ENCODE measurements at places on chromosomes 3 and 15.

DNA sequence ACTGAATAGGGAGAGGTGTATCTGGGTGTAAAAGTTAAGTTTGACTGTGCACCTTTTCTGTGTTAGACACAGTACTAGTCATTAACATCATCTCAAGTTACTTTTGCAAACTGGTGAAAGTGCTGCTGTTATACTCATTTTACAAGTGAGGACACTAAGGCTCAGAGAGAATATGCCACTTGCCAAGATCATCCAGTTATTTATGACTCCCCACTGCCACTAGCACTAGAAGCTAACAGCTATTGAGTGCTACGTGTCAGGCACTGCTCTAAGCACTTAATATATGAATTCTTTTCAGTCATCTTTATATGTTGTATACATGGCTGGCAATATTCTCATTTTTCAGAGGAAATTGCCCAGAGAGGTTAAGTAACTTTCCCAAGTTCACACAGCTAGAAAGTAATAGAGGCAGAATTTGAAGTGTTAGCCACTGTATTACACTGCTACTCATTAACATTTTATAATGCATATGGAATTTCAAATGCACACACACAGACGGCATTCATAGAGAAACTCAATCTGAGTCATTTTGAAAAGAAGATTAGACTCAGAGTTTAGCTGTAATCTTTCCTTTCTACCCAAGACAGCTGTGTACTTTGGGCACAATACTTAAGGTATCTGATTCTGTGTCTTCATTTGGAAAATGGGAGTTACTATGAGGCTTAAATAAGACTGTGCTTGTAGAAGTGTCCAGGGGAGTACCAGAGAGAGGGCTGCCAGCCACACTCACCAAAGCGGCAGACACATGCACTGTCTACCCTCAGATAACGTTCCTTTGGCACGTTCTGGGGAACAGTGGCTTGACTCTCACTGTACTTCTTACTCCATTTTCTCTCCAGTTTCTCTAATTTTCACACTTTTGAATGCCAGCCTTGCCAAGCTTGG is 1.3 kb upstream of the MASP1 start:
- DNase-seq = no peak

DNA sequence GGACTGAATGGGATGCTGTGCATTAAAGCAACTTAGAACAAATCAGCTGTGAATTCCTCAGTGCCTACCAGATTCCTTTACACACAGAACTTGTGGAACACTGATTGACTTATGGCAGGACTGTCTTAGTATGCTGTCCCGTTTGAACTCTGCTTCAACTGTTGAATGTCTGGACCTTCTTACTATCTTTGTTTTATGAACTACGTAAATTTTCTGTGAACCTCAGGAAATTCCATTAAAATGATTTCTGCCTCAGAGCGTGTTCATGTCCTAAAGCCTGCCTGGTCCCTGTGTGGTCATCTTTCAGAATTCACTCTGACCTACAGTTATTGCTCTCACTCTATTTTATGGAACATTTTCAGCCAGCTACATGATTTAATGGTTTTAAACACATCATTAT is 29.4 kb upstream of the FBN1 start:
- DNase-seq = no peak

GRCh38 chr3:69806735-69807438 is 67.6 kb downstream of the MITF start:
- DNase-seq = no peak

DNA sequence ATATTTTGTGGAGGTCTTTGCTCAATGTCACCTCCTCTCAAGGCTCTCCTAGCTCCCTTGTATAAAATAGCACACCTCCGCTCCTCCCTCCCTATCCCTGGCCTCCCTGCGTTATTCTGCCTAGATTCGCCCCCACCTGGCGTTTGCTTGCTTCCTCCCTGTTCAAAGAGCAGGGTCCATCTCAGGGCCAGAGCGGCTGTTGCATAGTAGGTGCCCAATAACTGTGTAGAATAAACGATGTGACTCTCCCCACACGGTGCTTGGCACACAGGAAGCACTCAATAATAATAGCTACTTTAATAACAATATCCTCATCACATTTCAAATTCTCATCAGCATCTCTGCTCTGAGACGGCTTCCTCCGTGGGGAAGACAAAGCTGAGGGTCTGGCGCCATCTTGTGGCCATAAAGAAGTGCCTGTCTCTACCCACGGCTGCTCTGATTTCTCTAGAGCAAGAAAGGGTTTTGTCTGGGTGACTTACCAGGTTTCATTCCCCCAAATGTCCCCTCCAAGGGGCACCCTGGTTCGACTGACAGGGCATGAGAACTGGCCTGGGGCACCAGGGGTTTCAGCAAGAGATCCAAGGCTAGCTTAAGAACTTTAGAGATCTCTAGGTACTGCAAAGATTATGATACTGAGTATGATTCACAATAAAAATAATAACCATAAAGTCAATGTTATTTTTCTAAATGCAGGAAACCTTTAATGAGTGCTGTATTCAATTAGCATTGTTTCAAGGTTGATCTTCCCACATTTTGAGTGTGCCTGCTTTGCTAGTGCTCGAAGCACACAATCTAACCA is 16.1 kb downstream of the CD276 start:
- DNase-seq = peak; percentile 53

DNA sequence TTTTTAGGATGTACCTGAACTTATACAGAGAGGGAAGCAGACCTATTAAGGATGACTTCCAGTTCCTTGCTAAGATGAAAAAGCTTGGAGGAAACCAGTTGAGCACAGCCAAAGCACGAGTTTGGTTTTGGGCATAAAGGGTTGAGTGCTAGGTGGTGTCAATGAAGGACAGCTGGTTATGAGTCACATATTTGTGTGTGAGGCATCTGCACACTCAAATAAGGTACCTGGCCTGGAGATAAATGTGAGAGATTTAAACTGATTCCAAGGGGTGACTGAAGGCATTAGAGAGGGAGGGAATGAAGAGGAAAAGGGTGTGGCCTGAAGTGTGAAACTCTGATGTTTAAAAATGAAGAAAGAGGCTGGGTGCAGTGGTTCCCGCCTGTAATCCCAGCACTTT is 486.7 kb downstream of the DIPK2A start:
- DNase-seq = no peak

- DNase-seq = no peak
These were observed 10.0 kb downstream of the IQSEC1 start for GRCh38 chr3:13063225-13063624.

- DNase-seq = no peak
These were observed 109.7 kb downstream of the UBE2E2 start for GRCh38 chr3:23312866-23313265.

DNA sequence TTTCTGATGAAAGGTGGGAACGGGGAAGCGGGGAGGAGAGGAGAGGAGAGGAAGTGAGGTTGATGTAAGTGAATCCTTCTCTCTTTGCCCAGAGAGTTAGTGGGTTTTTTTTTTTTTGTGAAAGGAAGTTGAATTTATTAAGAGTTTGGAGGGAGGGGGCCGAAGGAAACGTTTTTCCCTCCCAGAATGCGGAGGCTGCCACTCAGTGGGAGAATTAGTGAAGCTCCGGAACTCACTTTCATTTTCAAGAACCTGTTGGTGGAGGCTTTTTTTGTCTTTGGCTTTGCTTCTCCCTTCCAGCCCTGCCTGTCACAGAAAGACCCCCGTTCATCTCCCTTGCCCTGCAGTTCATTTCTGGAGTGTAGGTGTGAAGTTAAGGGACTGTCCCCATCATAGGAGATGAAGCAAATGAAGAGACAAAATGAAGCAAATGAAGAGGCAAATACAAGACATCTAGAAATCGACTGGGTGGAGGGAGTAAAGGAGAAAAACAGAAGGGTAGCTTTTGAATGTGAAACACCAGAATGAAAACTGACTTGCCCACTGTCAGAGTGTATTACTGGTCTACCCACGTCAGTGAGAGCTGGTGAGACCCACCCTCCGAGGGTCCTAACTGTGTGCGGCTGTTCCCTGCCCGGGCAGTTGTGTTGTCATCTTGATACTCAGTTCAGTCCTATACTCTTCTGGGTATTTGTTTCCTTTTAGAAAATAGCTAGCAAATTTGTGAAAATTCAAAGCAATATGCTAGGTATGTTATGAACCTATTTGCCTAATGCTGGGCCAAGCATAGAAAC is 91.5 kb downstream of the ITPR1 start:
- no peak for DNase-seq

GRCh38 chr15:45181491-45182285 is 6.1 kb downstream of the SHF start:
- DNase-seq = peak; percentile 40

DNA sequence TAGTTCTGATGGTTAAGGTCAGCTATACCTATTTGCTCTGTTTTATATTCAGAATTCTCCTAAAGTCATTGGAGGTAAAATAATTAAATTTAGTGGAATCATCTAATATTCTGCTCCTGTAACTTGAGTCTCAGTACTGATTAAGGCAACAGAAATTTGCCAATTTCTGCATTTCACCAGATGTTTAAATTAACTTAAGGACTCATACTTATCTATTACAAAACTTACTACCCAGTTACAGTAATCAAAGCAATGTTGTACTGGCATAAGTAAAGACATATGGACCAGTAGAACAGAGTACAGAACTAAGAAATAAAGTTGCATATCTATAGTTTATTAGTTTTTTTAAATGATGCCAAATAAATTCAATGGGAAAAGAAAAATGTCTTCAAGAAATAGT is 1043.8 kb downstream of the OTOL1 start:
- DNase-seq = no peak

DNA sequence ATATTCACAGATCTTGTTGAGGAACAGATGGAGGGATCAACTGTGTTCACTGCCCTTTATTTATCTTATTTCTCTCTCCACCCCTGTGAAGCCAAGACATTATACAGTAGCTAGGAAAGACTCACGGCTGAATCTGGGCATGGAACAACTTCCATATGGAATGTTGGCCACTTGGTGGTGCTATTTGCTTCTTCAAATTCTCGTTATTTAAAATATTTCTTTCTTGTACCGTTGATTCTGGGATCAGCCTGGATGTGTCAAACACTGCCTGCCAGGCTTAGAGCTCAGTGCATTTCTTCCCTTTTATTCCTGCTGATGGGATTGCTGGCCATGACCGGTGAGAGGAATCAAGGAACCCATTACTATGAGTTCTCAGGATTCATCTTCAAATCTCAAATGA is 17.5 kb upstream of the GASK1A start:
- DNase-seq = peak; percentile 24

DNA sequence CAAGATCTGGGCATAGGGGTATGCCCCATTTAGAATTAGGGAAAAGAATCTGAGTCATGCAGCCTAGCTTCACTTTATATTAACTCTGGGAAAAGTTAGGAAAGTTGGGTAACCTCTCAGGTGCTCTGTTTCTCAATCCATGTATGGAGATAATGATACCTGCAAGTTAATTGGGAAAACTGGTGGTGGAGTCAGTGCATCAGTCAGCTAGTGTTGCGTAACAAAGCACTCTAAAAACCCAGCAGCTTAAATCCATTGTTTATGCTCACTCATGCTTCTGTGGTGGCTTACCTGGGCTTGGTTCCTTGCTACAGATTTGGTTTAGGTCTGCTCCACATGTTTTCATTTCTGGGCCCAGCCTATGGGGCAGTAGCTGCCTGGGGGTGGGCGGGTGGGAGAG is 91.0 kb downstream of the SMAD3 start:
- DNase-seq = no peak

GRCh38 chr3:117719316-117719926 is 1009.8 kb downstream of the TUSC7 start:
- peak; percentile 26 for DNase-seq

GRCh38 chr15:27993996-27994780 is 104.9 kb downstream of the OCA2 start:
- DNase-seq = no peak

GRCh38 chr3:8154617-8155016 is 347.0 kb upstream of the LMCD1 start:
- no peak for DNase-seq

GRCh38 chr3:71244153-71244825 is 339.2 kb downstream of the FOXP1 start:
- peak; percentile 9 for DNase-seq

- DNase-seq = no peak
These were observed 9.3 kb downstream of the DISP2 start for GRCh38 chr15:40367371-40367685.

- DNase-seq = no peak
These were observed 1.1 kb upstream of the UCN2 start for GRCh38 chr3:48564667-48565066.

DNA sequence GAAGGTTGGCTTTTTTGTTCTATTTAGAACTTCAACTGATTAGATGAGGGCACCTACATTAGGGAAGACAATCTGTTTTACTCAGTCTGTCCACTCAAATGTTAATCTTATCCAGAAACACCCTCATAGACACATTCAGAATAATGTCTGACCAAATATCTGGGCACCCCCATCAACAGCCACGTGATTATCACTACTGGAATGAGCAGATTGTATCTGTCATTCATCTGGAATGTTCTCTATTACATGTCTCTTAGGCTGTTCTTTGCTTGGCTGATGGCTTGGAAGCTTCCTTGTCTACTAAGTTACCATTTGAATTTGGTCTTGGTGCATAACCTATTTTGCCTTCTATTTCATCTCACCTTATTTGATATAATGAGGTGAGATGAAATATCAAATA is 15.7 kb upstream of the LRRC58 start:
- no peak for DNase-seq

GRCh38 chr3:120424976-120425570 is 25.7 kb downstream of the FSTL1 start:
- DNase-seq = no peak

- DNase-seq = no peak
These were observed 40.7 kb downstream of the ATP2C1 start for GRCh38 chr3:130934442-130935089.

DNA sequence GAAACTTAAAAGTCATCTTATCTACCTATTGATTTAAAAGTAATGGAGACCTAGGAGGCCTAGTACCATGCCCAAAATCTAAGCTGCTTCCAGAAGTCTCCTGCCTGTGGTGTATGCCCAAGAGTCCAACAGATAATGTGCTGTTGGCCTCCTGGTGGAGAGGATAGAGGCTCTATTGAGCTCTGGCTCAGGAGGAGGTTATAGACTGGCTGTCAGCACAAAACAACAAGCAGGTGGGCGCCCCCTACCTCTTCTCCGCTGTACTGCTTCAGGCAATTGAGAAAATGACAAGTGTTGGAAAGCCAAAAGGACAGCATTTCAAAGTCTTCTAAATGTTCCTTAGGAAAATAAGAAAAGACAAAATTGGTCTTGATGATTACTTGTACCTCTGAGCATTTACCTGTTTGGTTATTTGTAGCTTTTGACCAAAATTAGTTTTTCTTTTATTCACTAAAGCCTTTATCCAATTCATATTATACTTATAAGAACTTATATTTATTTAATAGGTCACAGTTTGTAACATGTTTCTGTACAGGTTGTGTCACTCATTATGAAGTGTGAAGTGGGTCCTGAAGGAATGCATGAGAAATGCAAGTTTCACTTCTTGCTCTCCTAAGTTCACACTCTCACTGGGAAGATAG is 17.2 kb upstream of the GNB5 start:
- DNase-seq = peak; percentile 25

Data from NCI-H510A treated with DMSO at 0.1 percent for 48 hours (cell line).